ENCODE measurements at places on chromosomes 3 and 15. TPM values are rescaled to one million over a fixed set of nuclear protein-coding genes. Genes with fewer than 3 reads are reported as not detected.
A peak's percentile ranks its signal among the peaks of the same experiment; 100 is the strongest.

ZPLD1 gene
- total RNA-seq, result not detected

FBXW12 gene
- total RNA-seq, result not detected

- H3K27me3 ChIP-seq, result no peaks in the 10 kb centered on the region
- DNase-seq, result peak; percentile 65
- H3K4me3 ChIP-seq, result peak overlapping the region; percentile 45
- no peaks in the 10 kb centered on the region for H3K36me3 ChIP-seq
Observed at GRCh38 chr3:129688271-129688895, 81.9 kb upstream of the PLXND1 start.

DNA sequence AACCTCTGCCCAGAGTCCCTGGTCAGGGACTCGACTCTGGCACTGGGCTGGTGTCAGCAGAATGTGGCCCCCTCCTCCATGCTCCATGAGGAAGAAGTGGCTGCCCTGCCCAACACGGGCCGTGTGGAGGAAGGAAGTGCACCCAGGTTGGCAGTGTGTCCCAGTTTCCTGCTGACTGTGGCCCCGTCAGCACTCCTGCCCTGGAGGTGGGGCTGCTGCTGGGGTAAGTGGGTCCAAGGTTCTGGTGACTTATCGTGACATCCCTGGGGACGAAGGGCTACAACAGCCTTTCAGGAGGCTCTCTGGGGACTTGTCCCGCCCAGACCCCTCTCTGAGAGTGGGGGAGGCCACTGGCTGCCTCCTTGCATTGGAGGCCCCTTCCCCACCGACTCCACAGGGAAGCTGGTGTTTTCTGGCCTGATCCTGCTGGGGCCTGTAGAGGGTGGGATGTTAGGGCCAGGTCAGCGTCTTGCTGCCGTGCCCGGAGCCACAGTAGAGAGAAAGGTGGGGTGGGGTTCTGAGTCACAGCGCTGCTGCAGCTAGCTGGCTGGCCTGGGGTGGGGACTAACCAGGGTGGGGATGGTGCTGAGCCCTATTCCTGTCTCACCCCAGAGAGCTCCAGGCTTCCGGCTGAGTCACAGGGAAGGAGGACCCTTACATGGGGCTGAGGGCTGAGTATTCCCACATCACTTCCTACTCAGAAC is 10.5 kb downstream of the SEMA4B start:
- H3K27ac ChIP-seq, result no peak overlapping the region
- H3K36me3 ChIP-seq, result no peaks in the 10 kb centered on the region
- H3K4me3 ChIP-seq, result no peak overlapping the region
- no peaks in the 10 kb centered on the region for H3K4me1 ChIP-seq

- H3K36me3 ChIP-seq, result no peaks in the 10 kb centered on the region
- no peak overlapping the region for H3K27ac ChIP-seq
- no peaks in the 10 kb centered on the region for H3K27me3 ChIP-seq
- no peak overlapping the region for H3K4me3 ChIP-seq
- DNase-seq, result no peak
Observed at GRCh38 chr15:67782691-67782991, 42.7 kb upstream of the SKOR1 start.

GRCh38 chr3:122940628-122941086 is 86.9 kb downstream of the SEMA5B start:
- no peaks in the 10 kb centered on the region for H3K4me1 ChIP-seq
- no peak overlapping the region for H3K27ac ChIP-seq
- no peak for DNase-seq
- H3K36me3 ChIP-seq, result no peaks in the 10 kb centered on the region
- no peak overlapping the region for H3K4me3 ChIP-seq

DNA sequence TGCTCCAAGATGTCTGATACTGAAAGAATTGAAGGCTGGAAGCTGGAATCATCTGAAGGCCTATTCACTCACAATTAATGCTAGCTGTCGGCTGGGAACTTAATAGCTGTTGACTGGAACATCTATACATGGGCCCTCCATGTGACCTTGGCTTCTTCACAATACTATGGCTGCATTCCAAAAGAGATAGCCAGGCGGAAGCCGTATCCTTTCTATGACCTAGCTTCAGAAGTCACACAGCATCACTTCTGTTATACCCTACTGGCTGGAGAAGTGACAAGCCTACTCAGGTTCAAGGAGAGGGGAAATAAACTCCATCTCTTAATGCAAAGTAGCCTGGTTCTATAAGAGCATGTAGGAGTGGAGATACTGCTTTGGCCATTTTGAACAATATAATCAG is 50.9 kb upstream of the SPRED1 start:
- no peak overlapping the region for H3K27ac ChIP-seq
- H3K4me3 ChIP-seq, result no peak overlapping the region
- no peak for DNase-seq
- no peaks in the 10 kb centered on the region for H3K27me3 ChIP-seq
- H3K36me3 ChIP-seq, result no peaks in the 10 kb centered on the region

DNA sequence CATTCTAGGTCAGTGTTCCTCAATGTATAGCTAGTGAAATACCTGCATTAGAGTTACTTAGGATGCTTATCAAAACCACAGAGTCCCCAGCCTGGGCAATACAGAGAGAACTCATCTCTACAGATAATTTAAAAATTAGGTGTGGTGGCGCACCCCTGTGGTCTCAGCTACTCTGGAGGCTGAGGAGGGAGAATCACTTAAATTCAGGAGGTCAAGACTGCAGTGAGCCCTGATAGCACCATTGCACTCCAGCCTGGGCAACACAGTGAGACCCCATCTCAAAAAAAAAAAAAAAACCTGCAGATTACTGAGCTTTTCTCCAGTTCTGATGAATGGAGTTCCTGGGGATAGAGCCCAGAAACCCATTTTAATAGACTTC is 10.1 kb upstream of the MINDY2 start:
- no peak overlapping the region for H3K27ac ChIP-seq
- H3K27me3 ChIP-seq, result no peaks in the 10 kb centered on the region
- H3K4me1 ChIP-seq, result no peaks in the 10 kb centered on the region
- DNase-seq, result no peak
- no peak overlapping the region for H3K4me3 ChIP-seq
- no peaks in the 10 kb centered on the region for H3K36me3 ChIP-seq

- no peaks in the 10 kb centered on the region for H3K27me3 ChIP-seq
- H3K27ac ChIP-seq, result no peak overlapping the region
- H3K4me1 ChIP-seq, result no peaks in the 10 kb centered on the region
- H3K36me3 ChIP-seq, result no peaks in the 10 kb centered on the region
- no peak for DNase-seq
Observed at GRCh38 chr15:37056177-37057121, 43.9 kb downstream of the MEIS2 start.

DNA sequence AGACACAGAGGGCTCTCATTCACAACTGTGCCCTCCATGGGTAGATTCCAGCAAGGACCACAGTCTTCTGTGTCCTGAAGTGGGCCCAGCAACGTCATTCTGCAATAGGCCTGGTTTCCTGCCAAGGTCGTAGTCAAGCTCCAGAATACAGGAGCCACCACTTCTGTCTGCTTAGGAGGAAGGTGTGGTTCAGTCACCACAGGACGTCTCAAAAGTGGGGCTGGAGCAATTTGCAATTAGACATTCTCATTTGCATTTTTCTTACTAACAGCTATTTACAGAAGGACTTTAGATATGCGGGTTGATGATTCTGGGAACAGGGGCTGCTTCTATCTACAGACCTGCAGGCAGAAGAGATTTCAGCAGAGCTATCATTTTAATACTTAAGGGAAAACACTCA is 58.7 kb upstream of the MYRIP start:
- no peaks in the 10 kb centered on the region for H3K4me1 ChIP-seq
- DNase-seq, result no peak
- no peaks in the 10 kb centered on the region for H3K36me3 ChIP-seq
- no peak overlapping the region for H3K27ac ChIP-seq
- H3K4me3 ChIP-seq, result no peak overlapping the region

Measured in gastrocnemius medialis (tissue), 4 donors.